ENCODE measurements at places on chromosomes 1 and 21.

DNA sequence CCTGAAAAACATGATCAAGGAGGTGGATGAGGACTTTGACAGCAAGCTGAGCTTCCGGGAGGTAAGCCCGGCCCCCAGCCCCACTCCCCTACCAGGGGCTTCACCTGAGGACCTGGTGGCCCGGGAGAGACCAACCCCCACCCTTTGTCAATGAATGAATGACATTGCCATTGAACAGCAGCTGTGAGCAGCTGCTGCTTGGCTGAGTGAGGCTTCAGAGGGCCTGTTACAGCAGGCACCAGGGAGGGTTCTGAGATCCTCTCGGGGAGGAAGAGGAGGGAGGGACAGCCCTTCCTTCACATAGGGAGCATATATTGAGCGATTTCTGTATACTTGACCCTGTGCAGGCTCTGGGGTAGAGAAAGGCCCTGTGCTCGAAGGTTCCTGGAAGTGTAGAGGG lies 12.3 kb upstream of the CTRC start:
- no peak for DNase-seq

- no peak for DNase-seq
Observed at GRCh38 chr1:71101839-71102376, 21.1 kb upstream of the ZRANB2 start.

GRCh38 chr1:212782422-212783154 lies 9.0 kb downstream of the NSL1 start:
- no peak for DNase-seq

- DNase-seq, result no peak
Observed at GRCh38 chr1:41020109-41020576, 1.4 kb downstream of the SLFNL1 start.
